ENCODE measurements at places on chromosomes 13 and 19. TPM values are rescaled to one million over a fixed set of nuclear protein-coding genes. Genes with fewer than 3 reads are reported as not detected.
A peak's percentile ranks its signal among the peaks of the same experiment; 100 is the strongest.

GRCh38 chr19:45972947-45973540 is 621 bp downstream of the NOVA2 start:
- H3K4me1 ChIP-seq: peaks cover 3% of the 10 kb centered on the region
- peaks cover 33% of the 10 kb centered on the region for H3K27me3 ChIP-seq
- DNase-seq: no peak
- no peak overlapping the region for H3K4me3 ChIP-seq
- H3K36me3 ChIP-seq: no peaks in the 10 kb centered on the region
- no peak overlapping the region for H3K27ac ChIP-seq

- peaks cover 25% of the 10 kb centered on the region for H3K36me3 ChIP-seq
- DNase-seq: no peak
- no peak overlapping the region for H3K27ac ChIP-seq
- no peak overlapping the region for H3K4me3 ChIP-seq
- H3K27me3 ChIP-seq: no peaks in the 10 kb centered on the region
- peaks cover 13% of the 10 kb centered on the region for H3K4me1 ChIP-seq
Observed at GRCh38 chr19:45071969-45072790, 4.1 kb downstream of the ZNF296 start.

- H3K4me3 ChIP-seq: no peak overlapping the region
- H3K27me3 ChIP-seq: no peaks in the 10 kb centered on the region
- DNase-seq: no peak
- no peak overlapping the region for H3K27ac ChIP-seq
Observed at GRCh38 chr13:35797991-35798390, 321.5 kb upstream of the MAB21L1 start.

DNA sequence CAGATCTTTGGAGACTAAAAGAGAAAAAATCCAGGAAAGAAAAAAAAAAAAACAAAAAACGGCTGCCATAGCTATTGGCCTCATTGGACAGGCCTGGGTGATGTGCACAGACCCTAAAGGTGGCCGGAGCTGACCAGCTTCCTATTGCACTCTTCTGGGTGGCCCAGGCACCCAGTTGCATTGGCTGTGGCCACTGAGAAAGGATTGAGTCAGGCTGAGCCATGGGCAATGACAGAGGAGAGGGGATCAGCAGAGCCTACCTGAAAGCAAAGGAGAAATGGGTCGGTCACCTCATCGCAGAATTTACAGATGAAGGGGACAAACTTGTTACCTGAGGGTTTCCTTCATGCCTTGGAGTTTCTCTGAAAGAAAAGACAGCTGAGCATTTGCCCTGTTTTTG is 17.3 kb downstream of the HMGB1 start:
- no peaks in the 10 kb centered on the region for H3K27me3 ChIP-seq
- no peak for DNase-seq
- H3K4me3 ChIP-seq: no peak overlapping the region
- H3K27ac ChIP-seq: no peak overlapping the region
- H3K4me1 ChIP-seq: peaks cover 13% of the 10 kb centered on the region

DNA sequence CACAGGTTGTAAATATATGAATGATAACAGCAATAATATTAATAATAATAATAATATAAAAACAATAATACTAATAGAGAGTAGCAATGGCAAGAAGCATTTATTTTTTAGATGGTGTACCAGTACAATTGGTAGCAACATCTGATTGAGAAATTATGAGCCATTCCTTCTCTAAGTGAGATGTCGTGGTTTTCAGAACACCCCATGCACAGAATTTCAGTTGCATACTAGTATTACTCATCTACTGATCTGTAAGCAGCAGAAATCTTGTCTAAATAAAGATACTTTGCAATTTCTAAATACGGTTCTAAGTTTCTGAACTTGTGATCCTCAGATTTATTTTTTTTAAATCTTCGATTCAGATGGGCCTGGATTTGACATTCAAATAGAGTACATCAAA is 788.0 kb upstream of the ATXN8OS start:
- H3K36me3 ChIP-seq: no peaks in the 10 kb centered on the region
- H3K27me3 ChIP-seq: no peaks in the 10 kb centered on the region
- H3K4me1 ChIP-seq: no peaks in the 10 kb centered on the region
- no peak overlapping the region for H3K4me3 ChIP-seq
- no peak for DNase-seq
- no peak overlapping the region for H3K27ac ChIP-seq

GRCh38 chr19:3762501-3763459 is at the start of gene MRPL54:
Gene MRPL54, plus strand, starts transcription at chr19:3762682. Its CDS starts 19 bp downstream, at chr19:3762701.
- peaks cover 8% of the 10 kb centered on the region for H3K36me3 ChIP-seq
- no peaks in the 10 kb centered on the region for H3K27me3 ChIP-seq
- peak within 1 kb of the TSS; percentile 96 for H3K4me3 ChIP-seq
- peak within 1 kb of the TSS; percentile 98 for H3K27ac ChIP-seq

DNA sequence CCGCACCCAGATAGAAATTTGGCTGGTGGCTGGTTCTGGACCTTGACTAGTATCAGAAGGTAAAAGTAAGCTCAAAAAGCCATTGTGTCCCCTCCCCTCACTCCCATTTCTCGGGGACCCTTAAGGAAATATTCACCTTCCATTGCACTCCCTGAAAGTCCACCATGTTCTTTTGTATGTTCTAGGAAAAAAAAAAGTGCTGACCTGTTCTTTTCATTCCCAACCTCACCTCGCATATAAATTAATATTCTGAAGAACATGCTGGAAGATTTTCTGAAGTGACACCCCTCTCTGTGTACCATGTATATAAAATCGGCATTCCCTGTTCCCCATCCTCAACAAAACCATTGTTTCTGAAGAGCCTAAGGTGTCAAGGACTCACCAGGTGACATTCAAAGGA is 43.2 kb downstream of the ZNF557 start:
- H3K27ac ChIP-seq: no peak overlapping the region
- H3K36me3 ChIP-seq: no peaks in the 10 kb centered on the region
- no peaks in the 10 kb centered on the region for H3K27me3 ChIP-seq
- H3K4me3 ChIP-seq: no peak overlapping the region
- H3K4me1 ChIP-seq: no peaks in the 10 kb centered on the region

- peaks cover 33% of the 10 kb centered on the region for H3K4me1 ChIP-seq
- no peaks in the 10 kb centered on the region for H3K27me3 ChIP-seq
- H3K36me3 ChIP-seq: no peaks in the 10 kb centered on the region
Observed at GRCh38 chr13:73467125-73467524, 408.3 kb downstream of the KLF5 start.

DNA sequence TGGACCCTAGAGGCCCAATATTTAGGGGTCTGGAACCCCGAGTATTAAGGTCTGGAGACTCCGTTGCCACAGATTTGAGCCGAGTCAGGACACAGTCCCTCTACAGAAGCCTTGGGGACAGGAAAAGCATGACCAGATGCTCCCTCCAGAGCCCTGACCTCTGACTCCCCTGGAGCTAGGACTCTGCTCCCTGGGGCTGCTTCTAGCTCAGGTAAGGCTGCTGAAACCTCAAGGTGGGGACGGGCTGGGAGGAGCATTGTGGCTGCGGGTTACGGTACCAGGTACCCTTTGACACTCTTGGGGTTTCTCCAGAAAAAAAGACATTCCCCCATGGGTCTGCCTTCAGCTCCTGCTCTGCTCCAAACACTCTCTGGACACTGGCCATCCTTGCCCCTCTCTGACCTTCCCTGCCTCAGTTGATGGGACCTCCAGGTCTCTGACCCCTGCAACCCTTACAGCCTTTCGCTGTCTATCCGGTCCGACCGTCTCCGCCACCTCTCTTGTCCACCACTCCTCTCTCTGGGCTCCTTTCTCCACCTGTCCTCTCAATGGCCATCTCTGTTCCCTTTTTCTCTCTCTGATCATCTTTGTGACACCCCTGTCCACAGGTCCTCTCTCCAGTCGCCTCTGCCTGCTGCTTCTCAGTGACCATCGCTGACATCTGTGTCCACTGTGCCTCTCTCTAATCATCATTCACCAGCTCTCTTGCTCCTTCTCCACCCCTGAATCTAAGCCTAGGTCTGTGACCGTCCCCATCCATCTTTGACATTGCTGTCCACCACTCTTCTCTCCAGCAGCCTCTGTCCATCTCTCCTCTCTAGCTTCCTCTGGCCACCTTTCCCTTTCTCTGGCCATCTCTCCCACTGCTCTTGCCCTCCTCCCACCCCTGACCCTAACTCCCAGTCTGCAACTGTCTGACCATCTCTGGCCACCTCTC is 1.4 kb downstream of the LRFN3 start:
- no peak for DNase-seq
- no peak overlapping the region for H3K27ac ChIP-seq
- peaks cover 19% of the 10 kb centered on the region for H3K4me1 ChIP-seq
- no peaks in the 10 kb centered on the region for H3K27me3 ChIP-seq
- H3K36me3 ChIP-seq: peaks cover 1% of the 10 kb centered on the region

DNA sequence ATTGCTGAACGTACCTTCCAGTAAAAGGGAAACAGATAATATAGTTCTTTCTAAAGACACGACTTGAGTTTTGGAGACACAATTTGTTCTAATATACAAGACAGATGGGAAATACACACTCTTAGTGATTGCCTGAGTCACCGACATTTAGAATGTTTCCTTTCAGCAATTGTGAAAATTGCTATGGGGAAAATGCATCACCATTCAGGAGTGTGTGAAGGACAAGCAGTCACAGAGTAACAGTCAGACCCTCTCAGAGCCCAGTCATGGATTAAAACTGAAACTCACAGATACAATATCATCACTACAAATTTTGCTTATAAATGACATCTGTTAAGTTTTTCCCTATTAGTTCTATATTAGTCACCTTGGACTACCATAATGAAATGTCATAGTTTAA is 286.1 kb downstream of the SPRY2 start:
- no peak overlapping the region for H3K4me3 ChIP-seq
- H3K36me3 ChIP-seq: no peaks in the 10 kb centered on the region
- no peak for DNase-seq
- no peak overlapping the region for H3K27ac ChIP-seq

DNA sequence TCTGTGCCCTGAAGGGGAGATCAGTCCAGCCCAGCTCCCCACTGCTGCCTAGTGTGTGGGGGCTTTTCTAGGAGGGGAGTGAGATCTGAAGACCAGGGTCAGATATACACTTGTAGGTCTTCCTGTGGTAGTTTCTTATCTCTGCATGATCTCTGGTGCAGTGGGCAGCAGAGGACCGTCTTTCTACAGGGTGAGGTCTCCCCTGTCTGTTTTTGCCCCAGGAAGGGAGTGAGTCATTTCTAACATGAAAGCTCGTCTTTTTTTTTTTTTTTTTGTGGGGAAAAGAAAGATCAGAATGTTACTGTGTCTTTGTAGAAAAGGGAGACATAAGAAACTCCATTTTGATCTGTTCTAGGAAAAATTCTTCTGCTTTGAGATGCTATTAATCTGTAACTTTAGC is 8.8 kb upstream of the ZNF808 start:
- no peaks in the 10 kb centered on the region for H3K4me1 ChIP-seq
- no peak overlapping the region for H3K27ac ChIP-seq
- no peak for DNase-seq
- no peaks in the 10 kb centered on the region for H3K36me3 ChIP-seq
- no peak overlapping the region for H3K4me3 ChIP-seq
- no peaks in the 10 kb centered on the region for H3K27me3 ChIP-seq

DNA sequence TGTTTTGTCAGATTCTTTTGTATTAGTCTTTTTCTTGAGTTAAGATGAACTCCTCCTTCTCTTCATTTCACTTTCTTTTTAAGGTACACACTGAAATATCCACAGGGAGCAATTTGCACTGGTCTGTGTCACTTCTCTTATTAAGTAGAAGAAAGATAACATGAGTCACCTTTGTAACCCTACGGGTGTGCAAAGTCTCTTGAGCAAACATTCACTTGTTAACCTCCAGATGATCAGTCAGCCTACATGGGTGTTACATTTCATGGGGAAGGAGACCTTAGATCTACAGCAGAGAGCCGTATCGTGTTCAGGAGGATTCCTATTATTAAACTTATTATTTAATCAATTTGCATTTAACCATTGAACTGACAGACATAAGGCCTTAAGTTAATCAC is 5.1 kb downstream of the ZNF507 start:
- H3K4me3 ChIP-seq: no peak overlapping the region
- H3K27me3 ChIP-seq: no peaks in the 10 kb centered on the region
- H3K27ac ChIP-seq: no peak overlapping the region
- H3K36me3 ChIP-seq: peaks cover 22% of the 10 kb centered on the region
- H3K4me1 ChIP-seq: peaks cover 15% of the 10 kb centered on the region
- DNase-seq: no peak

DNA sequence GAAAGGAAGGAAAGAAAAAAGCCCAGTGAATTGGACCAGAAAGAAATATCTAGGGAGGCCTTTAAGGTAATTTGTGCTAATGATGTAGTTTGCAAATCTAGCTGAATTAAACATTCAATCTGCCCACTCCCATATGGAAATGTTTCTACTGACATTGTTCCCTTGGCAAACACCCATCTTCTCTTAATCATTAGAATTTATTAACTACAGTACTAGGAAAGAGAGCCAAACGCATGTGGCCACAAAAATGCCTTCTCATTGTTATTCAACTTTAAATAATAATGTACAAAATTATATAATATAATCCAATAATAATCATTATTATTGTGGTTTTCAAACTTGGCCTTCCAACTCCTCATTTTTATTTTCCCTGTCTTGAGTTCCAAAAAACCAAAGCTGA is 234.7 kb downstream of the NHLRC3 start:
- no peak overlapping the region for H3K27ac ChIP-seq
- no peak overlapping the region for H3K4me3 ChIP-seq
- H3K27me3 ChIP-seq: no peaks in the 10 kb centered on the region
- H3K36me3 ChIP-seq: no peaks in the 10 kb centered on the region

- H3K4me1 ChIP-seq: no peaks in the 10 kb centered on the region
- no peak overlapping the region for H3K4me3 ChIP-seq
- DNase-seq: no peak
Observed at GRCh38 chr13:90884066-90884465, 463.4 kb upstream of the MIR17HG start.

GRCh38 chr19:610071-610800 is 20.6 kb downstream of the HCN2 start:
- peaks cover 18% of the 10 kb centered on the region for H3K4me1 ChIP-seq
- no peak for DNase-seq
- H3K27ac ChIP-seq: no peak overlapping the region
- no peaks in the 10 kb centered on the region for H3K27me3 ChIP-seq

DNA sequence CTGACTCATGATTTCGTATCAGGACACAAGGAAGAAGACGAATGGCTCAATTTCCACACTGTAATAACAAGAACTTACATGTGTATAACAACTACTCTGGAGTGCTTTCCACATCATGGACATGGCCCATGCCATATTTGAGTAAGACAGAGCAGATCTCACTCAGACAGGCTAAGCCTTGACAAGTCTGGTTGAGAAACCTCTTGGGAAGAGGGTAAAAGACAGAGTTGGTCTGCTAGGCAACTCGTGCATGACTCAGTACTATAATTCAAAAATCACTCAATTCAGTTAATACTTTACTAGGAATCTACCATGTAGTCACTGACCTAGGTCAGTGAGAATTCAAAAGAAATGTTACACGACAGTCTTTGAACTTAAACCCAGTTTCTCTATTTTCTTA is 5.7 kb upstream of the THSD1 start:
- peaks cover 4% of the 10 kb centered on the region for H3K36me3 ChIP-seq
- peaks cover 54% of the 10 kb centered on the region for H3K4me1 ChIP-seq

PALM3 gene
- polyA plus RNA-seq: not detected

SHISA2 gene
- polyA plus RNA-seq: 0.18 TPM

SIGLEC12 gene
- not detected for polyA plus RNA-seq

HOMER3 gene
- polyA plus RNA-seq: 119 TPM

CLDN10 gene
- polyA plus RNA-seq: not detected

Data from keratinocyte (primary cell).